ENCODE measurements at places on chromosomes 11 and 22.

- no peak for DNase-seq
These were observed 2.3 kb downstream of the IRF7 start for GRCh38 chr11:613369-613968.

GRCh38 chr22:37274380-37274862, 7.9 kb upstream of the CYTH4 start:
- DNase-seq = no peak

DNA sequence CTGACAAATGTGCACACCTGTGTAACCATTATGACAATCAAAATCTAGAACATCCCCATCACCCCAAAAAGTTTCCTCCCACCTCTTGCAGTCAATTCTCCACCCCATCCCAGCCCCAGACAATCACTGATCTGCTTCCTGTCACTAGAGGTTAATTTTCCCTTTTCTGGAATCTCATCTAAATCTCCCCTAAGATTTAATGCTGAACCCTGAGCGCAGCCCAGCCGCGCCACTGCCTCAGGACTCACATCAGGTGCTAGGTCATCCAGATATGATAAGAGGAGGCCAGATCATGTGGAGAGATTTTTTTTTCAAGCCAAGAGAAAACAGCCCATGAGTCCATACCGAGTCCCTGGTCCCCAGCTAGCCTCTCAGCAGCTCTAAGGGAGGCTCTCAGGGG, 4.3 kb upstream of the TMPRSS13 start:
- DNase-seq = no peak

DNA sequence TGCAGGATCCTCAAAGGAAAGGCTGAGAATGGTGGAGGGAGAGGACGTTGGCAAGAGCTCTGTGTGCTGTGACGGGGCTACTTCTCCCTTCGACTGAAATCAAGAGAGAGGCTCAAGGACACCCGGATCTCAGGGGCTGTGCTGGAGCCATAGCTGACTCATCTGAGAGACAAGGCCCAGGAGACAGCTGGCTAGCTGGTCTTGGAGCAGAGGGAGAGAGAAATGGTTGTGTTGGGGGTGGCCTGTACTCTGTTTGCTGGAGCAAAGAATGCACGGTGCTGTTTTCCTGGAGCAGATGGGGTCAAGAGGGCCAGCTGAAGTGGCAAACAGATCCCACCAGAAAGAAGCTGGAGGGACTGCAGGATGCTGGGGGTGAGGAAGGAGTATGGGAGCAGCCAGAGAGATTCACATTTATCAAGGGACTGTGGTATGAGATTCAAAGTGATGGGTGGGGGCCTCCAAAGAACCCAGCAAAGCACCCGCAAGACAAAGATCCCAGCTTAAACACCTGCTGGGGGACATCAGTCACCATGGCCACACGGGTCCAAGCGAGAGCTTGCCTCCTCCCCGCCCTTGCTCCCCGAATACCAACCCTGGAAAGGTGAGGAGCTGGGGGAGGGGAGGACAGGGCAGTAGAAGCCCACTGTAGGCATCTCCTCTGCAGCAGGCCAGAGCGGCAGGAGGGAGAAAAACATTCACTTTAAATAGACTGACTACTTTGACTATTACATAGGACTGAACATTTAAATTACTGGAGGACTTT, 40.8 kb downstream of the MAP6 start:
- DNase-seq = no peak

DNA sequence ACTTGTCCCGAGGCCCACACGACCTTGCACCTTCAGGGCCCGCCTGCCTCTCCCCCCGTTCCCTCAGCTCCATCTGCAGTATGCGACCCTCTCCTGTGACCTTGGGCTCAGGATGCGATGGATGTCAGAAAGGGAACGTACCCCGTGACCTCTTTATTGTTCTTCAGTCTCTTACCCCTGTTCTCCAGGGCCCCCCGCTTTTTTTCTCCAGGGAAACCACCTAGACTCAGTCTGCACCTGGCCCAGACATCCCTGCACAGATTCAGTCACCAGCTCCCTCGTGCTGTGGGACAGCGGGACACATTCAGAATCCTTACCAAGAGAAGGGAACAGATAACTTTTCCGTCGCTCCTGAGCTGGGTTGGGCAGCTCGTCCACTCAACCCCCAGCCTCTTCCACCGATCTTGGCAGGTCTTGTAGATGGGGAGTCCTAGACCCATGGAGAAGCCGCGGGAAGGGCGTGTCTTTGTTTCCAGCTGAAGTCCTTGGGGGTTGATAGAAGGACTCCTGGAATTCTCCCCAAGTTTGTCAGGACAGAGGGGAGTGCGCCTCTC, 1.4 kb upstream of the PHOX2A start:
- DNase-seq = no peak

- no peak for DNase-seq
These were observed 2.0 kb downstream of the P2RX3 start for GRCh38 chr11:57340039-57340615.

DNA sequence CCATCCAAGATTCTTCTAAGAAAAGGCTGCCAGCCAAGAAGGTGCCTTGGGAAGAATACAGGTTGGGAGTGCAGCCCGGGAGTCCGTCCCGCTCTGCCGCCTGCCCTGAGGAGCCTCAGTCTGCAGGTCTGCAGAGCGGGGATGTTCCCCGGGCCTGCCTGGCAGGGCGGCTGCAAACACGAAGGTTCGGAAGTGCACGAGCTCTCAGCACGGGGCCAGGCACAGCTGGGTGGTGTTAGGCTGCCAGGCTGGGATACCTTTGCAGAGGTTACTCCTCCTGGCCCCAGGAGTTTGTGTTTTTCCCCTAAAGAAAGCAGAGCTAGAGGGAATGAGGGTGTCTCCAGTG, 9.4 kb upstream of the PRR5 start:
- no peak for DNase-seq

DNA sequence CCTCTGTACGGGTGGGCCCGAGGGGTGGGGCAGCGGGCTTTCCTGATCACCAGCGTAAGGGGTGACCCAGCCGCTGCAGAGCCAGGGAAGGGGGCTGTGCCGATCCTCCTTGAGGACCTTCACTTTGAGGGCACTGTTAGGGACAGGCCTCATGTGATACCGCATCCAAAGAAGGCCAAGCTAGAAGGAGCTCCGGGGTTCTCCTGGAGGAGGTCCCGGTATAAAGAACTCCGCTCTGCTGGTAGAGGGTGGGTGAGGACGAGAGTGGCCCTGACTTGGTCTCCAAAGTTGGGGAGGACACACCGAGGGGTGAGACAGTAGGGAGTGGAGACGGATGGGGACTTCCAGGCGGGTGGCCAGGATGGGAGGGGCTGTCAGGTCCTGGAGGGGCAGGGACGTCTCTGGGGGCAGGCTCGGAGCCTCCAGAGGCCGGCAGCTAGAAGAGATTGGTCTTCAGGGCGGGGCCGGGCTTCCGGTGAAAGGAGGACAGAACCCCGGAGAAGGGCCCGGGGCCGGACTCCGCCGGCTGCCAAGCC, 4.6 kb downstream of the PHOX2A start:
- DNase-seq = no peak

- no peak for DNase-seq
These were observed at the start of gene CASP5 for GRCh38 chr11:105023003-105023402. Gene CASP5 (minus strand): TSS chr11:105023168. CDS start chr11:105023136, 32 bp downstream.

DNA sequence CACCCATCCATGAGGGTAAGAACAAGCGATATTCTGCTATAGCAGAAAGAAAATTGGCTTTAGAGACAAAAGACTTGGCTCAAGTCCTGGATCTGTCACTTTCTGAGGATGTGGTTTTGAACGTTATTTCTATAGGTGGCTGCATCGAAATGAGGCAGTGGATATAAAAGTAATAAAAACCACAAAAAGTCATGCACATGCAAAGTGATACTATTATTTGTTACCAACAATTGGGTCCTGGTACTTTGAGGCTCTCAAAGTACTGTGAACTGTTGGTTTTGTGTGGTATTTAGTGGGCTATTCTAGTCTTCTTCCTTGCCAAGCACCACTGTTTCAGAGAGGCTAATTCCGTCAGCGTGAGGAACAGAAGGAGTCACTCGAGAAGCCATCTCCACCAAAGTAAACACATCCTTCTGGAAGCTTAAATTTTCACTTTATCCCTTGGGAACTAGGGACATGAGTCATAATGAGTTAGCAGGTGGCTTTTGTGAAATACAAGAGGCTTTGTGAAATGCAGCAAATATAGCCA, 13.1 kb downstream of the UBASH3B start:
- DNase-seq = no peak

DNA sequence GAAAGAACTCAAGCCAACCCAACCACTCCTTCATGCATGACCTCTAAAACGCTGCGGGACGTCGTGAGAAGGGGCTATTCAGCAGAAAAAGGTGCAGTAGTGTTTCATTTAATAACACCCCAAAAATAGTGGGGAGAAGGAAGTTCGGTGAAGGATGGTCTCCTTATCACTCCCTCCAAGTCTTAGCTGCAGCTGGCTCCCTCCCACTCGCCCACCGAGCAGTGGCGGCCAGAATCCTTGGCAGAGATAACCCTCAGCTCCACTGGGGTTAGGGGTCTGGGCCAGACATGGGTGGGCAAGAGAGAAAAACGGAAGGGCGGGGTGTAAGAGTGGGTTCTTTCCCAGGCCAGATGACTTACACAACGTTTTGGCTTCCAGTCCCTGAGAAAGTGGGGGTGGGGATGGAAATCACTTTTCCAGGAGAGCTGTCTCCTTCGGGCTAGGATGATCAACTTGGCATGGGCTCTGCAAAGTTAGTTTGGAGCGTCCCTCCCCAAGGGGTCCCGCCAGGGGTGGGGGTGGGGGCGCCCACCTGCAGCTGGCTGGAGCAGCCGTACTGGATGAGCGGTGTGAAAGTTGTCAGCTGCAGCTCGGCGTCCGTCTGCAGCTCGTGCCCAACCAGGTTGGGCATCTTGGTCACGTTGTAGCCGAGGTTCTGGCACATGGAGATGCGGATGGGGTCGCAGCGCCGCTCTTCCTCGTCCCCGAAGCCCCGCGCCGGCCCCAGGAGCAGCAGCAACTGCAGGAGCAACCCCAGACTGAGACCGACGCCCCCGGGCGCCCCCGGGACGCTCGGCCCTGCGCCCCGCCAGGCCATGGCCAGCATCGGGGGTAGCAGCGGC, 705 bp downstream of the FZD4 start:
- DNase-seq = no peak

GRCh38 chr11:130817330-130817944, 98.8 kb downstream of the SNX19 start:
- no peak for DNase-seq

DNA sequence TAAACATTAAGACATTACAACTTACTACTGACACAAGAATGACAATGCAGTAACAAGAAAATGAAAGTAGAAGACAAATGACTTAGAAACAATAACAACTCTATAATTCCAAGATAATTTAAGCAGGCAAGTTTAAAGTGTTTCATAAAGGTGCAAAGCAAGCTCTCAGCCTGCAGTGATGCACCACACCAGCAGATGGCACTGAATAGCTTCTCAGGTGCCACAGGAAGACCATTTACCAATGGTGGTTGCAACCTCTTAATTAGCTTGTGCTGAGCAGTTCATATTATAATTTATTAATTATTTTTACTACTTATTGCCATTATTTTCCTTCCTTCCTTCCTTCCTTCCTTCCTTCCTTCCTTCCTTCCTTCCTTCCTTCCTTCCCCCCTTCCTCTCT, 60.6 kb downstream of the NXPE2 start:
- peak; percentile 26 for DNase-seq

DNA sequence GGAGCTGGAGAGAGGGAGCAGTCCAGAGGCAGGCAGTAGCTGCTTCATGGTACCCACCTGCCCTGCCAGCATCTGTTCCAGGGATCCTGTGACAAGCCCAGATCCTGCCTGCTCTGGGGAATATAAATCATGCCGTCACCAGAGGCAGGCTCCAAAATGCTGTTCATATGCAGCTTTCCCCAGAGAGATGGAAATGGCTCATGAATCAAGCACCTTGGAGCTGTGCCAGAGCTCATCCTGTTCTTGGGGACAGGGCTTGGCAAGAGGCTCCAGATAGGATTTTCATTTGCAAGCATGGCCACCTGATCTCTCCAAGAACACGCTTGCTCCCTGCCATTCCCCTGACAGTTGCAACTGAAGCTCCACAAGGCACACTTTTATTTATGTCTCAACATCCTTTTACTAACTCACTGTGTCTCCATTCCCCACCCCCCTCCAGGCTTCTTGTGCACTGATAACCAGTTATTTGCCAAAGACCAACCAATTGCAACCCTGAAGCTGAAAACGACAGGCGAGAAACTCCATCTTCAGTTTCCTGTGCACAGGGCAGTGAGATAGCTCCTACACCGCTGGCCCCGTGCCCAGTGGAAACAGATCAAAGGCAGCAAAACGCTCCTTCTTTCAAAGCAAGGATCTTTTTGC, 115.8 kb upstream of the PITPNB start:
- no peak for DNase-seq

- DNase-seq = no peak
These were observed 16.4 kb upstream of the CTSC start for GRCh38 chr11:88353835-88354496.

DNA sequence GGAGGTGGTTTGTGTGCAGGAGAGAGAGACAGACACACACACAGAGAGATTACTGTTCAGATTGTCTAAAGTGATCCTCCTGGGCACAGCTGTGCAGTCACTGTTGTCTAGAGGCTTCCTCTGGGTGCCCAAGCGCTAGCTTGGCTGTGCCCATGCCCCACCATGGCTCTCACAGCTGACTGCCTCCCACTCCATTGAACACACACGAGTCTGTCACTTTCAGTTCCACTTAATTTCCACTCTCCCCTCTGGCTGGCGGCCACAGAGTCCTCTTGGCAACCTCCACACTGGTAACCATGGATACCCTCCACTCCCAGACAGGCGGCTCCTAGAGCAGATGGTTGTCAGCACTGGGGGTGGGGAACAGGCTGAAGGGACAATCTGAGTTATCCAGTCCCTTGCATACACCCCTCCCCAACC, 29.1 kb downstream of the MAP6 start:
- DNase-seq = peak; percentile 31

GRCh38 chr11:35873721-35874120, 70.1 kb upstream of the LDLRAD3 start:
- no peak for DNase-seq

DNA sequence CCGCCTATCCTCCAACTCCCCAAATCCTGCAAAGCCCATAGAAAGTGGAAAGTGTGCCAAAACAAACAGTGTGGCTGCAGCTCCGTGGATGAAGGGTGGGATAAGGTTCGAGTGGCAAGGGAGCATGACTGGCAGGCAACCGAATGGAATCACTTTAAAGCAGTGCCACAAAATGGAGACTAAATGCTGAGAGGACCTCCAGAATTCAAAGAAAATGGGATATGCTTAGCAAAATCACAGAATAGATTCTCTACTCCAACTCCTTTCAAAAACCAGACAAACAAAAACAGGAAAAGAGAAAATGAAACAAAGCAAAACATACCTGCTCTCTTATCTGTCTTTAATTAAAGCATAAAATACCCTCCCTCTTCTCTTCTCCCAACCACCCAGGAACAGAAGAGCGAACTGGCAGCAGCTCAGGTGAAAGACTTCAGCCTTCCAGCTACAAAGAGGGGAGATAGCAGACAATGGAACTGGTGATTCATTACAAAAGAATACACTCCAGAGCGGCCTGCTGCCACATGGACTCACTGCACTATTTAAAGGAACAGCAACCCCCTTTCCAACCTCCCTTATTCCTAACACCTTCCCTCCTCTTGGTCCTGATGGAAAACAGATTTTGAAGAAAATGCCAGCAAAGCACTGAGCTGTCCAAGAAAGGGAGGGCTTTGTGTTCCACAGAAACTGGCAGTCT, 118.5 kb downstream of the APOL5 start:
- DNase-seq = peak; percentile 69

Measured in kidney epithelial cell (primary cell).